ENCODE measurements at places on chromosomes 16 and 17. TPM values are rescaled to one million over a fixed set of nuclear protein-coding genes. Genes with fewer than 3 reads are reported as not detected.

KRT33B gene
- not detected for total RNA-seq

GRCh38 chr17:77888242-77889134, 70.0 kb upstream of the TNRC6C start:
- DNase-seq, result no peak
- H3K27ac ChIP-seq, result peak overlapping the region; percentile 69
- H3K4me1 ChIP-seq, result peaks cover 2% of the 10 kb centered on the region
- no peaks in the 10 kb centered on the region for H3K27me3 ChIP-seq
- peak overlapping the region; percentile 59 for H3K4me3 ChIP-seq

SULT1A2 gene
- total RNA-seq, result 0.70 TPM

DNA sequence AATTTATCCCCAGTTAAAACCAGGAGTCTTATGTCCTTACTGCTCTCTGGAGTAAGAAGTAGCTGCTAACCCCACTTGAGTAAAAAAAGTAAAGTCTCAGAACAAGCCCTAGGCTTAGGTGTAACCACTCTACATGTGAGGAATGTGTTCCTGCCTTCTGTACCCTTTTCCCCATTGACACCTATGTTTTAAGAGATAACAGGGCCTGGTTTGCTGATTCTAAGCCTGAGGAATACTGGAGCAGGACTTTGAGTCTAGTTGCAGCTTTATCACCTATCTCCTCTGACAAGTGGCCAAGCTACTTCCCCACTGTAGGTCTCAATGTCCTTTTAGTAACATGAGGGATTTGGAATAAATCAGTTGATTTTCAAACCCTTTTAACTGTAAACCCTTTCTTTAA, 40.2 kb downstream of the REXO5 start:
- no peak overlapping the region for H3K4me3 ChIP-seq
- no peaks in the 10 kb centered on the region for H3K27me3 ChIP-seq
- no peak for DNase-seq
- peaks cover 10% of the 10 kb centered on the region for H3K4me1 ChIP-seq
